ENCODE measurements at places on chromosomes 5 and 9.

DNA sequence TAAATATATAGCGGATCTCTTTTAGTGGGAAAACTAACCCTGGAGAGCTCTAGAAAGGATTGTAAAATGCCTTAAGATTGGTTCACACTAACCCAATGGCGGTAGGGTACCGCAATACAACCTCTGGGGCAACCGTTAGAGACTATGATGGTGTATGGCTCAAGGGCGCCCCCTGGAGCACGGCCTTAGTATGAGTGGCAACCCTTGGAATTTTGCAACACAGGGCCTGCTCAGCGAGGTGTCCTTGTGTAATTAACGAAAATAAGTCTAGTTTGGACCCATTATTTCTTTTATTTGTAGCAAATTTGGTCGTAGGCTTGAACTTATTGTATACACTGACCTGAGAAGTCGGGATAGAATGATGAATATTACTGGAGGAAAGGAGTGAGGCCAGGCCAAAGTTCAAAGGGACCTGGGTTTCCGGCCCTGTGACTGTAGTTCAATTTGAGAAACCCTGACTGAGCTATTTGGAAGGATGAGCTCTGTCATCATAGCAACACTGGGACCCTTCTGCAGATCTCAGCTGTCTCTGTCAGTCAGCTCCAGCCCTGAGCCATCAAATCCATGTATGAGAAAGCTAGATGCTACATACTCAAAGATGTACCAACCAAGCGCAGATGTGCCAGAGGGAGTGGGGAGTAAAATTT is 54.8 kb downstream of the CAMK4 start:
- H3K27me3 ChIP-seq: peaks cover 6% of the 10 kb centered on the region
- no peaks in the 10 kb centered on the region for H3K4me1 ChIP-seq
- H3K36me3 ChIP-seq: no peaks in the 10 kb centered on the region
- no peak overlapping the region for H3K27ac ChIP-seq

DNA sequence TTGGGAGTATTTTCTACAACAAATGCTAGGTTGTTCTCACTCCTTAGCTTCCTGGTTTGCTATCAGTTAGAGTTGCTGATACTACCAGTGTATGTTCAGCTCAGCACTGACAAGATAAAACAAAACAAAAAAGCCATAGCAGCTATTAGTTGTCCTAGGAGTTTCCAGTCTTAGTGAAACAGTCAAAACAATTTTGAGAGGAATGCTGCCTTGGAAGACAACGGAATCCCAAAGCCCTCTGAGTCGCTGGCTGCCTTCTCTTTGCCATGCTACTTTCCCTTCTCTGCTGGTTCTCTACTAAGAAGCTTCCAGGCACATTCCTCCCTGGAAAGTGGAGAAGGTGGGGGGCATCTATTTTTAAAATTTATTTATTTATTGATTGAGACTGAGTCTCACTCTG is 5.4 kb upstream of the CREBRF start:
- H3K27ac ChIP-seq: no peak overlapping the region
- H3K36me3 ChIP-seq: no peaks in the 10 kb centered on the region
- no peak for DNase-seq
- H3K27me3 ChIP-seq: no peaks in the 10 kb centered on the region

DNA sequence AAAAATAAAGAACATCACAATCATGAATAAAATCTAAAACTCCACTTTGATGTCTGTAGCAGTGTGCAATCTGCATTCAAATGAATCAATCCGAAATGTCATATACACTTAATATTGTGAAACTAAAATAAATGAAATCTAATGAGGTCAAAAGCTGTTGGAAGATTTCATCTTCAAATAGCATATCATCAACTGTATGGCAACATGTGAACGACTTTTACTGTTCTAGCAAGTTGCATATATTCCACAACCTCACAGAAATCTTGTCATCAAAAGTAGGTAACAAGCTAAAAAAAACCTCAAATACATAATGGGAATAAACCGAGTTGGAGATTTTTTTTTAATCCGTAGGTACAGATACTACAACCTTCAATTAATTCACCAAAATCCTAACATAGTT is 1.2 kb downstream of the PTBP3 start:
- peaks cover 40% of the 10 kb centered on the region for H3K4me1 ChIP-seq
- no peaks in the 10 kb centered on the region for H3K27me3 ChIP-seq
- H3K4me3 ChIP-seq: no peak overlapping the region
- H3K27ac ChIP-seq: peak overlapping the region; percentile 90

DNA sequence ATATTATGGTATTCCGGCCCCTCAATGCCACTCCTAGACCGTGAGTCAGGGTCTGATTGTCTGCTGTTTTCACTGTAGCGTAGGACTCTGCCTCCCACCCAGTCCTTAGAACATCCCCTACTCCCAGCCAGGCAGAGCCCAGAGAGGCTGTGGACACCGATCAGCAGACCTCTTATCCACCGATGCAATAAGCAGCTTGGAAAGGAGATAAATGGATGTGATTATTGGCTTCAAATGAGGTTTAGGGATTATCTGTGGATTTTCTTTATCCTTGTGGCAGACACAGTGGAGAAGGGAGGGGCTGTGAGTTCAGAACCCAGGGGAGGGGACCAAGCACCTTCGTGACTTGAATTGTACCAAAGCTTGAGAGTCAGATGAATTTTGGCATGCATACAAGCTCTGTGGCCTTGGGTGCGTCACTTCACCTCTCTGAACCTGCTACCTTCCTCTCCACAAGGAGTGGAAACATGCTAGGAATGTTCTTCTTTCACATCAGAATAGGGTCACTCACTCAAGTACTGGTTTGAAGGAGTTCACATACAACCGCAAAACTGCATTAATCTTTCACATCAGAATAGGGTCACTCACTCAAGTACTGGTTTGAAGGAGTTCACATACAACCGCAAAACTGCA is 83.1 kb upstream of the CPLX2 start:
- no peaks in the 10 kb centered on the region for H3K4me1 ChIP-seq
- peaks cover 5% of the 10 kb centered on the region for H3K27me3 ChIP-seq
- DNase-seq: no peak
- H3K36me3 ChIP-seq: no peaks in the 10 kb centered on the region
- H3K27ac ChIP-seq: no peak overlapping the region

GRCh38 chr9:125235804-125236519 is 5.2 kb downstream of the HSPA5 start:
- peak overlapping the region; percentile 38 for H3K4me3 ChIP-seq
- no peak overlapping the region for H3K27ac ChIP-seq
- H3K27me3 ChIP-seq: no peaks in the 10 kb centered on the region
- DNase-seq: peak; percentile 61
